GM23248 (cell line): ENCODE measurements at places on chromosomes 4 and X. TPM values are rescaled to one million over a fixed set of nuclear protein-coding genes. Genes with fewer than 3 reads are reported as not detected.

- DNase-seq: peak; percentile 8
Observed at GRCh38 chr4:110195561-110196205, 2.7 kb downstream of the ELOVL6 start.

DNA sequence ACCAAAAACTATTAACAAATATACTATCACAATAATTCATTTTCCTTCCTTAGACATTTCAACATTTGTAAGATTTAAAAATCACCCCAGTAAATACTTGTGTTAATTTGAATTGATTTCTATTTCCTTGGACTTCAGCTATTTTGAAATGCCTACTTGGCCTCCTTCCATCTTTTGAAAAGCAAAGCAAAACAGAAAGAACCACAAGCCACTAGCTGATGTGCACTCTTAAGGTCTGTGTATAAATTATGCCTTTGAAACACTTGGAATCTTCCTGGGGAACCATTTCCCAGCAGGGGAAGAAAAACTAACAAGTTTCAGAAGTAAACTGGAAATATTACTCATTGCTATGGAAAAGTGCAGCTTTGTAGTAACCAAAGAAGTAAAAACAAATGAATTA is 139.8 kb downstream of the CLCN4 start:
- peak; percentile 6 for DNase-seq

DNA sequence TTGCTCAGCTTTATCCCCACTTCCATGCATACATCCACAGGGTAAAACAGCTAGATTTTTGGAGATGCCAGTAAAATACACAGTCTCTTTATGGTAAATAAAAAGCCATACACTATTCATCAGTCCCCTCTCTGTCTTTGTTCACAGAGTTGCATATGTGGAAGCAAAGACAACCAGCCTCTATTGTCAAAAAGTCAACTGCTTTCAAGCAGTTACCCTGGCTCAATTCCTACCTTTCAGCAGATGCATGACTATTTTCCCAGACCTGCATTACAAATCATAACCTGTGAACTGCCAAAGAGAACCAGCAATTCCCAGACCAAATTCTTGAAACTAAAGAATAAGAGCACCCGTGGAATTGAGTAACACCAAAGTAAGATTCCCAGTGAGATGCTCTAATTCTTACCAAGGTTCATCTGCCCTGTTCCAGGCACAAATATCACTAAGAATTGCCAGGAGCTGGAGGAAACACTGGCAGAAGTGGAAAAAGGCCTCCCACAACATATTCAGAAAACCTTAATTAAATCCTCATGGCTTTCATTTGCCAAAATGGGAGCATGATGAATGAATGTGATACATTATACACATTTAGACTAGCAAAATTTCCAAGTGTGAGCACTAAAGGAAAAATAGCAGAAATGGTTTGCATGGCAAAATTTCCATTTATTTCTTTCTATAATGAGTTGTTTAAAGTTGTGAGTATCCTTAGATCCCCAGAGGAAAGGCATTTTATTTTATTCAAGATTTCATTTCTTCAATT is 391.2 kb upstream of the ADGRL3 start:
- DNase-seq: no peak

- no peak for DNase-seq
Observed at GRCh38 chr4:189771696-189772361, 168.8 kb upstream of the FRG1 start.

GRCh38 chr4:11079171-11079570 is 349.5 kb downstream of the HS3ST1 start:
- peak; percentile 17 for DNase-seq

GRCh38 chrX:119728487-119728886 is 29.9 kb upstream of the SOWAHD start:
- no peak for DNase-seq

- no peak for DNase-seq
Observed at GRCh38 chr4:141229408-141230101, 8.9 kb downstream of the ZNF330 start.

DNA sequence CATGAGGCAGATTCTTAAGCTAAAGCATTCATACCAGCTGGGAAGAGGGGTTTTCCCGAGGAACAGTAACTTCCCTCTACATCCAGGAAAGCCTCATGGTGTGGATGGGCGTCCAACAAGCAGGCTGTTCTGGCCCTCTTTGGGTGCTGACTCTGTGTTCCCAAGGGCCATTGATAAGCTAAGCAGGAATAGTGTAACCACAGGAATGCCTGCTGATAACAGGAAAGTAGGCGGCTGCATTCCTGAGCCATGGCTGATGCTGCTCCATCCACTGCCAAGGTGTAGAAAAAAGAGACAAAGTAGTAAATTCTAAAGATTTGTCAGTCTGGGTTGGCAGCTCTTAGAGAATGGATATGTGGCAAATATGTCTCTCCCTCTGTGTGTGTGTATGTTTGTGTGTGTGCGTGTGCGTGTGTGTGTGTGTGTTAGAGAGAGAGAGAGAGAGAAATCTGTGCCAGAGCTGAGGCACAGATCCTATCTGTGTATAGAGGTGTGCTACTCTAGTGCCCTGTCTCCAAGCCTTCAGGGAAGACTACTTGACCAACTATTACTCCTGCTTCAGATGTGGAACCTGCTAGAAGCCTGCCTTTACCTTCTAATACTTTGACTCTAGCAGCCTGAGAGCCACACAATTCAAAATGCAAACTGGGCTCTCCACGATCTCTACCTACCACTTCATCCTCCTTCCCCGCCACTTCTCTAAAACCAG is 353.1 kb upstream of the NR3C2 start:
- no peak for DNase-seq

DNA sequence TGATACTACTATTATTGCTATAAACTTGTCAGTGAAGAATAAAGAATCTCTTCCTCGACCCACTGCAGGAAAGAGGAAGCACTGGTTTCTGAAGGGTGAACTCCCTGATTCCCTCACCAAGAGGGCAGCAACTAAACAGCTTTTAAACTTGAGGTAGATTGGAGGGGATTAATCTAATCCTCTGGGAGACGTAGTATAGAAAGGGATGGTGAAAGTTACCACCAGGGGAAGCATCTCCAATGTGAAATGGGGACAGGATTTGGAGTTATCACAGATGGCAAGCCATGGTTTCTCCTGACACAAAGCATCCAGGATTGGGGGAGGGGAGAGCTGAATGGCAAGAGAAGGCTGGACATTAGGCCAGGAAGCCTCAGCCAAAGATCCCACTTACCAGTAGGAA is 62.7 kb upstream of the PTPN13 start:
- DNase-seq: no peak

- peak; percentile 97 for DNase-seq
Observed at GRCh38 chr4:118981839-118982381, 93.3 kb downstream of the SYNPO2 start.

DNA sequence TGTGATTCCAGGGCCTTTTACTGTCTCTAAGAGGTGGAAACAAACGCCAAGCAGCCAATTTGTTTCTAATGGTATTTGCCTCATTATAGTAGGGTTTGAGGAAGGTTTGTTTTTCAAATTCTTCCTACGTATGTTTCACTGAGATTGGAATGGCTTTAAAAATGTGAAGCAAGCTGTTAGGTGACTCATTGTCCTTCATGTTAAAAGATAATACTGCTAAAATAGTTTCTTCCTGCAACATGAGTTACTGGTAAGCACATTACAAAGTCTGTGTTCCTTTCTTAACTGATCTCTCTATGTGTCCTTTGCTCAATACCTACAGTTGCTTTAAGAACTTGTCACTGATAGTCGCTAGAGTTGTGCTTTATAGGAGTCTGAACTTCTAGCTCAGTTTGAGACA is 1183.9 kb downstream of the RPA4 start:
- DNase-seq: no peak

- DNase-seq: no peak
Observed at GRCh38 chrX:111504941-111505340, 6.5 kb upstream of the SERTM2 start.

DNA sequence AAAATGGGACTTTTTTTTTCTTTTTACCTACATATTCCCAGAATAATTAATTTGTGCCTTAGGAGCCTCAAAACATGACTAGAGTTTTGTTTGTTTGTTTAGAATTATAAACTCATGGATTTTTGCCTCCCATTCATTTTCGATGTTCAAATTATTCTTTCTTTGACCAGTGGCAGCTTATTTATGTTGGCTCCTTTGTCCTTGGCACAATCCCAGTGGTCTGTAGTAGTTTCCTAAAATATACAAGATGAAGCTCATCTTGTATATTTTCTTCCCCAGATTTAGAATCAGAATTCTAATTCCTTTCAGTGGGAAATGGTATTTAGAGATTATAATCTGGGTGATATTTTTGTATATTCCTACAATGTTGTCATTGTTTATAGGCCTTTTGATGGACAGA is 27.2 kb downstream of the DCK start:
- DNase-seq: no peak

GAK gene
- 86.7 and 88.8 TPM in 2 replicates for total RNA-seq

WAS gene
- not detected in 2 replicates for total RNA-seq

UGT2B11 gene
- total RNA-seq: not detected in 2 replicates

DNAJB14 gene
- 30.4 and 43.8 TPM in 2 replicates for total RNA-seq
